ENCODE measurements at places on chromosomes 3 and 15. TPM values are rescaled to one million over a fixed set of nuclear protein-coding genes. Genes with fewer than 3 reads are reported as not detected.

GRCh38 chr3:63981980-63982379, 41.3 kb downstream of the PSMD6 start:
- DNase-seq = no peak

Gene TRPM1
- not detected for total RNA-seq

- DNase-seq = no peak
Observed at GRCh38 chr3:48058091-48058490, 41.9 kb upstream of the MAP4 start.

Gene CRYBG3
- total RNA-seq = 12.2 TPM

DNA sequence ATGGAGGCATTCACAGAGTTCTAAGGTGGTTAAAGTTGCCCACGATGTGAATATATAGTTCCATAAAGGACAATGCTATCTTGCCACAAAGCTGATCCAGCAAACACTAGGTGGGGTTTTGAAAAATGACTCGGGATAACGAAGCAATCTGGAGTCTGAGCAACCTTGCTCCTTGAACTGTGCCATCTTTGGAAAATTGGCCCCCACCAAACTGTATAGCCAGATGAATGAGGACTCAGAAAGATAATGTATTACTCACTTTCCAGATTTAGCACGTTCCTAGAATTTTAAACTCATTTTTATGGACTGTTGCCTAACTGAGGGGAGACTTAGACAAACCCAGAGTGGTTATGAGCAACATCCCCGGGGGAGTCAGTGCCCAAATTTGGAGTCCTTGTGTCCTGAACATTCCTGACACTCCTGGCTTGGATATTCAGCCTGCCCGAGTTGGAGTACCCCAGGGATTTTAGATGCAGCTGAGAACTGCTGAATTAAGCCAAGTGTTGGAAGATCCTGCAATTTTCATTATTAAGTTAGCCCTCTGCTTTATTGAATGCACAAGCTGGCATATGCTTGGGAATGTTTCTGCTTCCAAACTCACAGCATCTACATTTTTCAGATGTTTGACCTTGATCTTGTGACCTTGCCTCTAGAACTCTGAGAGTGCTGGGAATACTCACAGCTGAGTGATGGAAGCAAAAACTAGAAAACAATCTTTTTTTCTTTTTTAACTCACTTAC, 8.8 kb upstream of the MAGI1 start:
- no peak for DNase-seq

Gene CP
- total RNA-seq = not detected

GRCh38 chr3:44208086-44208485, 33.6 kb upstream of the TOPAZ1 start:
- DNase-seq = no peak

Gene PAK6
- total RNA-seq = 30.4 TPM

DNA sequence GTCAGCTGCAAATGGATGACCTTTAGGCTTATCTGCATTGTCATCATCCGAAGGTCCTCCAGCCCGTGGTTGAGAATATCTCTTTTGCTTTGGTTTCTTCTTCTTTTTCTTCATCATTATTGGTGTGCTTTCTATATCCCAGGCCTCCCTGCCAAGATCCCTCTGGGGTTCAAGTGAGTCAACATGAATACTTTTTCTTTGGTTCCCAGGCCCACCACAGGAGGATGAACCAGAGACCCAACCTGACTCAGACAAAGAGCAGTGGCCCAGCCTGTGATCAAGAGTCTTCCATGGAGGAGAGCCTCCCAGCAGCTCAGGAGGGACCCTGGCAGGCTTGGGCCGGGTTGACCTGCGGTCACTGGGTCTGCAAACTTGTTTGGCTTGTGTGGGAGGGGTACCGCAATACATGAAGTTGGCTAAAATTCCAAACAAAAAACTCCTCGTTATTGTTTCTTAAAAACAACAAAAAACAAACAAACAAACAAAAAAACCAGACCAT, 104.2 kb downstream of the MAP4 start:
- no peak for DNase-seq

DNA sequence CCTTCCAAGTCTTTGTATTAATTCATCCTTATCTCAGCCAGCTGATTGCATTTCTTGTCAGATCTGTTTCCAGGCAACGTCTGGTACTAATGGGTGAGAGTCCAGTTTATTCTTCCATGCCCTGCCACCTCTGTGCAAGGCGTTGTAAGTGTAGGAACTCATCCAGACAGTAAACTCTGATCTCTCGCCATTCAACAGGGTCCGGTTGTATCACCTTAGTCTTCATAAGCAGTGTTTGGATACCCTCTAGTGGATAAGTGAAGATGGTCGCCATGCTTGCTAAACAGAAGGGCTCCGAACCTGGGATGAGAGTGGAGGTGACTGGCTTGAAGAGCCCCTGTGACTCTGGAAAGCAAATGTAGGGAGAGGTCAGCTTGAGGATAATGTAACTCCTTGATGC, 51.6 kb upstream of the CMTM7 start:
- peak; percentile 74 for DNase-seq

Gene UROC1
- not detected for total RNA-seq

DNA sequence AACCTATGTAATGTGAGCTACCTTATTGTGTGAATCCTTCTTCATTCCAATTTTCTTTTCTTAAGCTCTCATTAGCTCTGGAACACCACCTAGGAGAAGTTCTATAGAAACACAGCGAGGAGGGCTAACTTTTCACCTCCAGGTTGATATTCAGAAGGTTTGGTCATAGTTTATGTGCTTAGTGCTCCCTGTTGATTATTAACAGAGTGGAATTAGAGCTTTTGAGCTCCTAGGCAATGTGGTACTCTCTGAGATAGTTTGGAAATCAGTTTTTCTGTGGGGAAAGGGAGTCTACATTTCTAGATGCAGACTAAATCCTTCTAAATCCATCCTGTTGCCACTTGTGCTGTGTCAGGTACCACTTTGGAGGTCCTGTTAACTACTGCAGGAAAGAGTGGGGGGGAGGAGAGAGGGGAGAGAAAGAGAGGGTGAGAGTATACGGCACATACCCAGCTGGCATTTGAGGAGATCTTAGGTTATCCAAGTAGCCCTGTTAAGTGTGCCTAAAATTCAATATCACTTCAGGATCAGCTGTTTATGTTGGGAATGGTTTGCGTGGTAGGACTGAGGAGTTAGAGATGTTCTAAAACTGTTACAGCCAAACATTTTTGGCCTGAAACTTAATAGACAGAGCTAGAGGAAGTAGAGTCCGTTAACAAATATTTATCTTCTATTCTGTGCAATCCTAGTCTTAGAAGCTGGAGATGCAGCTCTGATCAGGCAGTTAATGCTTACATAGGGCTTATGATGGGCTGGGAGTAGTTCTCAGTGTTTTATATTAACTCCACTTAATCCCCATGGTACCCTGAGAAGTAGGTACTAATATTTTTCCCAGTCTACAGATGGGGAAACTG, 117.5 kb upstream of the PROK2 start:
- no peak for DNase-seq
